Ecto neural progenitor cell (in vitro differentiated cells): ENCODE measurements at places on chromosomes 6 and 20.

DNA sequence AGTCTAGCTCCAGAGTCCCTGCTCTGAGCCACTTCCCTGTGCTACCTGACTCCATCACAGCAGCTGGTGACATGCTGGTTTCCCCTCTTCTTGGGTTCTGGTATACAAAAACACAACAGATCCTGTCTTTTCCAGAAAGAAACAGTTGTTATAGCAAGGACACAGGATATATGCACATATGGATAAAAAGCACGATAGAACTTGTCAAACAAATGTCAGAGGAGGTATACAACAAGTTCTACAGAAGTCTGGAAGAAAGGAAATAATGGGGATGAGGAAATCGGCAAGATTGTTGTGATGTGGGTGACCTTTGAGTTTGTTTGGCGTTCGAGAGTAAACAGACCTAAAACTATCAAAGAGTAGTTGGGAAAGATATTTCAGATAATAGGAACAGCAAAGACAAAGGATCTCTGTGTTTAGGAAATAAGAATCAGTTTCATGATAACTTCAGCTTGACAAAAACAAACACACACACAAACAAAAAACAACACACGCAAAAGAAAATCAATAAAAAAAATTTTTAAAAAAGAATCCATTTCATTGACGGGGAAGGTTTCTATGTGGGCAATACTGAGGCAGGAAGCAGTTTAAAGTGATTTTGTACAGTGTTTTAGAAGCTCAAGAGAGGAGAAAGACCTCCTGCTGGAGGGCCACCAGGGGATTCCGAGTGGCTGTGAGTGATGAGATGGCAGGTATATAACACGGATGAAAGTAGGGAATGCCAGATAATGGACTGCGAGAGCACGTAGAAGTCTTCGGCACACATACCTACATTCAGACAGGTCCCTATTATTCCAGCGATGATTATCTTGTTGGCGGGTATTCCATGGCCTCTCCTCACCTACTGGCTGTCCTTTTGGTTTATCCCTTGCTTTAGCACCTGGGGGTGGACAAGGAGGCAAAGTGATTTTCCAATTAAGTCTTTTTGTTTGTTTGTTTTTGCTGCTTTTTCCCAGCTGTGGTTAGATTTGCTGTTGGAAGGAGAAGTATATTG, 174.9 kb downstream of the HS3ST5 start:
- DNase-seq = no peak

GRCh38 chr20:10848810-10849370, 175.1 kb upstream of the JAG1 start:
- no peak for DNase-seq

DNA sequence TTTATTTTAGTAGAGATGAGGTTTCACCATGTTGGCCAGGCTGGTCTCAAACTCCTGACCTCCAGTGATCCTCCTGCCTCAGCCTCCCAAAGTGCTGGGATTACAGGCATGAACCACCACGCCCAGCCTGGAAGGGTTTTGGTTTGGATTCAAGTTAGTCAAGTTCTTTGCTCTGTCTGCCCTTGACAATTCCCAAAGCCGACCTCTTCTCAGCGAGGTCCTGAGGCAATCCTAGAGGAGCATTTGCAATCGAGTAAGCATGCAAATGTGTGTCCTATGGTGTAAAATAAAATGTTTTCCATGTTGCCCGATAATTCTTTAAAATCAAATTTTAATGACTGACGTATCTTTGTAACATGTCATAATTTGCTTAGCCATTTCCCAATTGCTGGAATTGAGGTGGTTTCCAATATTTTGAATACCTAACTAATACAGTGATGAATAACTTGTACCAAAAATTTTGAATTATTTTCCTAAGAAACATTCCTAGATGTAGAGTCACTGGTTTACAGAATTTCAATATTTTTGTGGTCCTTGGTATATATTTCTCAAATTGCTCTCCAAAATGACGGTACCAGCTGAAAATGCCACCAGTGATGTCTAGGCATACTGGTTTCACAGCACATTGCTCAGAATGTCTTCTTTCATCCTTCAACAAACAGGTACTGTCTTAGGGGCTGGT, 38.7 kb downstream of the GTF2H5 start:
- no peak for DNase-seq

GRCh38 chr6:125781314-125781868, 9.4 kb upstream of the NCOA7 start:
- no peak for DNase-seq

DNA sequence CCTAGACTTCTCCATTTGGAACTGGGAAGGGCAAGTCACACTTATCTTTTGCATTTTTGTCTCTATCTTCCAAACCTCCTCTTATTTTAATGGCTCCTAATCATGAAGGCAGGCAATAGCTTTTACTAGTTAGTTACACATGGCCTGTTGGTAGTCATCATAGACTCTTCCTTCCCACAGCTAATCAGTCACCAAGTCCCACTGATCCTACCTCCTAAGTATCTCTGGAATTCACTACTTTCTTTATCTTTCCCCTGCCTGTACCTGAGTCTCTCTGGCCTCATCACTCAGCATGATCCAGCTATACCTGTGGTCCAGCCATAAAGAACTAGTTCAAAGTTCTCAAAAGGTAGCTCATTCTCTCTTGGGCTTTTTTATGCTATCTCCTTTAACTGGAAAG, 18.8 kb downstream of the TMX4 start:
- DNase-seq = no peak

- DNase-seq = no peak
These were observed 71.2 kb downstream of the SAMD5 start for GRCh38 chr6:147579667-147580066.

GRCh38 chr20:57524511-57525176, at the start of gene CTCFL:
TSS of gene CTCFL (minus strand) at chr20:57525140. CDS start at chr20:57524205, 935 bp downstream.
- DNase-seq = no peak

GRCh38 chr6:144718431-144718830, 433.3 kb downstream of the UTRN start:
- no peak for DNase-seq

DNA sequence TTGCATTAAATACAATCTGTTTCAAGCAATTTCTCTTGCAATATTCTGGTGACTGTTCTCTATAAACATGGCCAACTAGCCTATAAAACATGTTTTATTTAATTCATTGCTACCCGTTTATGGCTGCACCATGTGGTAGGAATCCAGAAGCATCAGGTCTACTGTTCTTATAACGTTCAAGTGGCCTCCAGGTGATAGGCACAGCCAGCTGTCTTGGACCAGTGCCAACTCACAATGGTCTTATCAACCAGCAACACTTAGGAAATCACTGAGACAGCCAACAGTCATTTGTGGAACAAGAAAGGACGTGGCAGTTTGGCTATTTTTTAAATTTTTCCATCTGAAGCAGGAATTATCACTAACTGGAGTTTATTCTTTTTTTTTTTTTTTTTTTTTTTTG, 193.6 kb downstream of the NKAIN2 start:
- no peak for DNase-seq

DNA sequence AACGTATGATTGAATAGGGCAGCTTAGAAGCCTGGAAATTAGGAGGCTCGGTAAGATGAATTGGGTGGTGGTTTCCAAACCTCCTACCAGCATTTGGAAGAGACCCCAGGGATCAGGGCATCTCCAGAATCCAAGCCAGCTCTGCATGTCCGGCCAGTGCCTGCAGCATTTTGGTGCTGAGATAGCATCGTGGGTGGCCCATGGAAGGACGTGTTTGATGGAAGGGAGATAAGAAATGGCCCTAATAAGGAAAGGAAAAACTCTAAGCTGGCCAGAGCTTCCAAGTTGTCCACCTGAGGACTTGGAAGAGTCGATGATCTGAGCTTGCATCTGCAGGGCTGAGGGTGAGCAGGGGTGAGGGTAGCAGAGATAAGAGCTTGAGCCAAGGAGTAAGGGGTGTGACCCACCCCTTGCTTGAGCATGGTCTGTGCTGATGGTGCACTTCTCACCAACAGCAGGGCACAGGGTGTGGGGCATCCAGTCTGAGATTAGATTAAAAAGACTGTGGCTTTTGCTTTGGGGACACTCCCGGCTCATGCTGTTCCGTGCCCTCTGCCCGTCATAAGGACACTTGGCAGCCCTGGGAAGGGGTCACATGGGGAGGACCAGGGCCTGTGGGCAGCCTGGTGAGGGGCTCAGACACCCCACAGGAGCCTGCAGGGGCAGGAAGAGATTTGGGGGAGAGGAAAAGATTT, 213.2 kb downstream of the ERMARD start:
- no peak for DNase-seq

DNA sequence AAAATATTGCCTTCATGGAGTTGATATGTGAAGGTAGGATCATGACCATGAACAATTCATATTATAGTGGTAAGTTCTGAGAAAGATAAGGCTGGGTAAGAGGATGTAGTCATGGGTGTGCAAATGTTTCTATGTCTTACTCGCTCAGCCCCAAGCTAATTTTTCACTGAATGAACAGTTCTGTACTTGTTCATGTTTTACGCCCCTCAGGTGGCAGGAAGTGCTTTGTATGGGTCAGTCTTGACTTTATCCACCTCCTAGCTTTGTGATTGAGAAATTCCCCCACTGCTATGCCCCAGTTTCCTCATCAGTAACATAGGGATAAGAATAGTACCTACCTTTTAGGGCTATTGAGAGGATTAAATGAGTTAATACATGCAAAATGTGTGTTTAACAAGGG, 148.2 kb upstream of the KCNG1 start:
- no peak for DNase-seq

GRCh38 chr6:158799051-158799792, 19.9 kb downstream of the EZR start:
- no peak for DNase-seq

- DNase-seq = no peak
These were observed 1.1 kb upstream of the ZBTB24 start for GRCh38 chr6:109484122-109484521.
